ENCODE measurements at places on chromosomes 4 and X. TPM values are rescaled to one million over a fixed set of nuclear protein-coding genes. Genes with fewer than 3 reads are reported as not detected.
A peak's percentile ranks its signal among the peaks of the same experiment; 100 is the strongest.

HSFX2 gene
- 0.45 TPM for total RNA-seq

PDCL2 gene
- total RNA-seq = not detected

- DNase-seq = no peak
Observed at GRCh38 chr4:147019091-147019490, 73.4 kb upstream of the TTC29 start.

DNA sequence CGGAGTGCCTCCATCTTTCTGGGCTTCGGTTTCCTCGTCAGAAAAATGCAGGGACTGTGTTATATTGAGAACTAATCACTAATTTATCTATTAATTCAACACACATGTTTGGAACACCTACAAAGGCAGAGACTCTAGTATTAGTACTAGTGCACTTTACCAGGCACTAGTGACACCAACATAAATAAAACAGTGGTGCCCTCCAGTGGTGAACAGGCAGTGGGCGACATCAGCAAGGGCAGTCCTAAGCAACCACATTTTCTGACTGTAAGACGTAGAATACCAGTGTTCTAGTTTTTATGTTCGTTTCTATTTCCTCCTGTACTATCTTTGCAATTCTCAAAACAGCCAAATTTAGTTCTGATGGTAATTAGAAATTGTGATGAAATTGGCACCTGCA lies 69.1 kb upstream of the UCP1 start:
- DNase-seq = no peak

- peak; percentile 76 for DNase-seq
Observed at GRCh38 chr4:80201252-80202151, 4.2 kb downstream of the PRDM8 start.

- DNase-seq = no peak
Observed at GRCh38 chr4:165879641-165880040, 6.6 kb downstream of the TLL1 start.

DNA sequence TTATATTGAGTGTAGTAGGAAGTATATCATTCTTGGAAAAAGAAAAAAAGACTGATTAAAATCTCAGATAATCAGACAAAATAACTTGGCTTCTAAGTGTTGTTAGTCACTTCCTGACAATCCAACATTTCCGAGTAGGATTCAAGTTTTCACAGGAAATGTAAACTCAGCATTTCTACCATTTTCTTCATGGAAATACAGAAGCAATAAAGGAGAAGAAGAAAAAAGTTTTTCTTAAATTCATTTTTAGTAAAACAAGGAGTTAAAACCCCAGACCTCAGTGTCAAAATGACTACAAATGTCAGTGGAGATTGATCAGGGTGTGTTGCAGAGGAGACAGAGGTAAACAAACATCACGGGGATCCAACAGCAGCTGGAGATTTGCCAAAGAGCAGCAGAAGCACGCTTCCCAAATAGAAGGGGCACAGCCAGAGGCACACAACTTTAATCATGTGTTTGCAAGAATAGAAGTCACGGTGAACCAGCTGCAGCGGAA lies 129.3 kb upstream of the FAM9B start:
- DNase-seq = no peak

DNA sequence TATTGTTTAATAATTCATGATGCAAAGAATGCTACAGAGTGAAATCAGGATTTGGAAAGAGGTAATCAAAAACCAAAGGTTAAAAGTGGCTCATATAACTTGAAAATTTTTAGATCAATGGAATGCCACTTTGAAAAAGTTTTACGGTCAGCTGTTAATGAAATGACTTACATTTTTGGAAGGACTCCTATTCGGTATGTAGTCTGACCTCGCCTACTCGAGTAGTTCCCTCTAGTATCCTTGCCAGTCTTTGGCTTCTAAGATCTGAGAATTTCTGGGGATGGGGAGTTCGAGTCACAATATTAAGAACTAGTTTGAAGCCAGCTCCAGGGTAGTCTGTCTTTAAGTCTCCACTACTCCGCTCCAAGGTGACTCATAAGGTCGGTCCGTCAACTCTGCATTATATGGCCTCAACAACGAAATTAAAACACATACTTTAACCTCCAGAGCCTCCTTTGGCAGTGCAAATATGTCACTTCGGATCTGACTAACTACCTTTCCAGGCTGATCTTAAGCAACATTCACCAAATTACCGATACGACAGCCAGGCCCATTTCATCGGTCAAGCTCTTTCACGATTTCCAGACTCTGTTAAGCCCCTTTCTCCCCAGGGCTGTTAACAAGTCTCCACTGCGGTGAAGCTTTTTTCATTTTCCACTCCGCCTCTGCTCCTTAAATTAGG lies 733 bp upstream of the NAA15 start:
- peak; percentile 61 for DNase-seq

DNA sequence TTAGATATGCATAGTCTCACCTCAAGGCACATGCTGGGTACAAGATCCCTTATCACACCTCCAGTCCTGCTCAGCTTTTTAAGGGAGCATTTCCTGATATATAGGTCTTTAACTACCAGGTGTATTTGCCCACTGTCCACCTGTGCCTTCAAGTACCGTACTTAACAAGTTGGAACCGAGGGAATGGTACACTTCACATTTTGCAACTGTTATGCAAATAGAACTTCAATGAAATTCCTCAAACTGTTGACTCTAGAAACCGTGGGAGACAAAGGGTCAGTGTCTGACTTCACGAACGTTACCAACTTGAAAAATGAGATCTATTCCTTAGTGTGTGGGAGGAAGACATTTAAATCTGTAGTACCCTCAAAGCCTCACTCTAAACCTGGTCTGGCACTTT lies 5.2 kb downstream of the TRIM2 start:
- no peak for DNase-seq

- no peak for DNase-seq
Observed at GRCh38 chr4:168832763-168833575, 177.1 kb downstream of the CBR4 start.

DNA sequence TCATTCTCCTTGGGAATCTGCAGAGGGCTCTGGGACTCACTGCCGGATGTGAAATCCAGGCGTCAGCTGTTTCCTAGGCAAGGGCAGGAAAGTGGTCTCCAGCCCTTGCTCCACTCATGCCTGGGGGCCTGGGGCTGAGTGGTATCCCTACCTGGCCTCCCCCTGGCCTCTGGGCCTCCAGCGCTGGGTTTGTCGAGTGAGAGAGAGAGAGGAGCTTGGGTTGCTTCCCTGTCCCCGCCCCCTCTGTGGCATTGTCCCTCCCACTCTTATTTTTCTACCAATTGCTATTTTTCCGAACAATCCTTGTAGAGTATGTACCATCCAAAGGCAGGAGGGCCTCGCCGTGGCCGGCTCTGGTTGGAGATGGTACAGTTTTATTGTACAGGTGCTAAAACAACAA lies 53.1 kb downstream of the ELF4 start:
- no peak for DNase-seq

All from natural killer cell treated with Interleukin-12 subunit alpha and Interleukin-12 subunit beta and Interleukin-15 and Interleukin-18, amount 100 ng/mL, for 72 hours (primary cell).